ENCODE measurements at places on chromosomes 5 and 9.

- DNase-seq, result no peak
Measured at GRCh38 chr5:33118761-33119415, 321.9 kb upstream of the TARS1 start.

GRCh38 chr5:144368556-144368955 is 197.9 kb downstream of the KCTD16 start:
- no peak for DNase-seq

DNA sequence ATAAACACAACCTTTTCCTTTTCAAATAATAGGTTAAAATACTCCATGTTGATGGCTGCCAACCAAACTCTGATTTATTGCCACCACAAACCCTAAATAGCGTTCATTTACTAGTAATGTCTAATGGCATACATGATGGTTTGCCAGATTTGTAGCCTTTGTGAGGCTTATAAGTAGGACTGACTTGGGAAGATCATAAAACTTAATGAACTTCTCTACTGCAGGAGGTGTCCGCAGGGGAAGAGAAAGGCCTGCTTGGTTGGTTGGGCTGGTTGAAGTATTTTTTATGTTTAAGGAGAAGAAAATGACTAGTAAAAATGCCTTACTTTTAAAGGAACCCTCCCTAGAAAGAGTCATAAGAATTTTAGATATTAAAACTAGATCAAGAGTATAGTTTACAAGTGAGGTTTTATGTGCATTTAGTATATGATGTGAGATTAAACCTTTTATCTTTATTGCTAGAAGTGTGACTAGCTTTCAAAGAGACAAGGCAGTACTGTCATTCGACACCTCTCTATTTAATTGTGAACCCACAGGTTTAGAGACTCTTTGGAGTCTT is 5.0 kb downstream of the PBX3 start:
- DNase-seq, result no peak

DNA sequence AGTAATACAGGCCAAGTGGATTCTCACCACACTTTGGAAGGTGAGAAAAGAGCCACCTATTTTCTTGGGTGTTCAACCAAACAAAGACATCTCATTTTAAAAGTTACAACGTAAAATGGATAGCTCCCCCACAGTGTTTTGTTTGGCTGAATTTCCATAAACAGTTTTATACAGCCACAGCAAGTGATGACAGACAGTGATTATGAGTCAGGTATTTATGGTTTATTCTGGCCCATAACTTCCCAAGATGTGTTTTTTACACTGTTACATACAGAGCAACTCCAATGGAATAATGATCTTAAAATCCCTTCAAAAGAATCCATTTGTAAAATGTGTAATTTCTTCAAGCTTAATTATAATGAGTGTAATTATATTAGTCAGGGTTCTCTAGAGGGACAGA is 421.3 kb downstream of the TLE1 start:
- DNase-seq, result no peak

GRCh38 chr9:106929471-106930177 is 66.7 kb downstream of the ZNF462 start:
- no peak for DNase-seq

DNA sequence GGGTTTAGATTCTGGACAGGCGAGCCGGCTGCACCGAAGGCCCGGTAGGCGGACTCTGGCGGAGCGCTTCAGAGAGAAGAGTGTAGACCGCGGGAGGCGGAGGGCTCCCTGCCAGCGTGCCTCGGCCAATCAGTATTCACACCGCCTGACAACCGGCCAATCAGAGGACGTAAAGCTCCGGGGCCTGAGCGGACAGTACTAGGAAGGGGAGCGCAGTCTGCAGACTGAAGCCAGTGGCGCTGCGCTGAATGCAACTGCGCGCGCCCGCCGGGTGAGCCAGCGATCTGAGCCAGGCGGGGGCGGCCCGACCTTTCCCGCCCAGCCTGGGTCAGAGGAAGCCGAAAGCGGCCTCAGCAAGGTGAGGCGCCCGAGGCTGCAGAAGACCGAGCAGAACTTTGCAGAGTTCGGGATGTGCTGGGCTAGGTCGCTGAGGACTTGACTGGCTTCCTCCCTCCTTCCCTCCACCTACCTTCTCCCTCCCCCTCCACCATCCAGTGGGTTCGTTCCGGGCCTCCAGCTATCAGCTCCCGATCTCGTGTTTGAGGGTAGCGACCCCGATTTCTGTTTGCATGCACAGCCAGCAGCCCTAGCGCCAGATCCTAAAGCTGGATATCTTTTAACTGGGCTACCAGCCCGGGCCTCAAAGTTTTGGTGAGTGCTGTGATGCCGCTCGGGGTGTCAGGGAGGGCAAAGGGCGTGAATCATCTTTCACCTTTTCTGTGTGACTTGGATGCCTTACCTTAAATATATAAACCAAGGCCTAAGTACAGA is at the start of gene DMRT2:
TSS of gene DMRT2 (plus strand) at position 233 of the 771 bp plus-strand sequence. CDS start 1,257 bp downstream, outside the sequence.
- no peak for DNase-seq

DNA sequence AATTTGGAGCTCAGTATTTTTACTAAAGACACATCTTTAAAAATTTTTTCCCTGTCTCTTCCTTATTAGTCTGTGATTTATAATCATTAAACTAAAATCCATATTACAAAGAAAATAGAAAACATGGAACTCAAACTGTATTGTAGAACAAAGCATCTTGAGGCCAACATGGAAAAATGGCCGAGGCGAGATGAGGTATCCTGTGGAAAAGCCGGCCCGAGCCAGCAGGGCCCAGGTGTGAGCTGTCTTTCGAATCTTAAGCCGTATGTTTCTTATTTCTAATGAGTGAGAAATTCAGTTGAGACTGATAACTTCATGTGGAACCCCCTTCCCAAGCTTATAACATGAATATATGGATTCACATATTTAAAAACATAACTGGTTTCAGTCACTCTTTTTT is 170.4 kb upstream of the OTULINL start:
- no peak for DNase-seq

DNA sequence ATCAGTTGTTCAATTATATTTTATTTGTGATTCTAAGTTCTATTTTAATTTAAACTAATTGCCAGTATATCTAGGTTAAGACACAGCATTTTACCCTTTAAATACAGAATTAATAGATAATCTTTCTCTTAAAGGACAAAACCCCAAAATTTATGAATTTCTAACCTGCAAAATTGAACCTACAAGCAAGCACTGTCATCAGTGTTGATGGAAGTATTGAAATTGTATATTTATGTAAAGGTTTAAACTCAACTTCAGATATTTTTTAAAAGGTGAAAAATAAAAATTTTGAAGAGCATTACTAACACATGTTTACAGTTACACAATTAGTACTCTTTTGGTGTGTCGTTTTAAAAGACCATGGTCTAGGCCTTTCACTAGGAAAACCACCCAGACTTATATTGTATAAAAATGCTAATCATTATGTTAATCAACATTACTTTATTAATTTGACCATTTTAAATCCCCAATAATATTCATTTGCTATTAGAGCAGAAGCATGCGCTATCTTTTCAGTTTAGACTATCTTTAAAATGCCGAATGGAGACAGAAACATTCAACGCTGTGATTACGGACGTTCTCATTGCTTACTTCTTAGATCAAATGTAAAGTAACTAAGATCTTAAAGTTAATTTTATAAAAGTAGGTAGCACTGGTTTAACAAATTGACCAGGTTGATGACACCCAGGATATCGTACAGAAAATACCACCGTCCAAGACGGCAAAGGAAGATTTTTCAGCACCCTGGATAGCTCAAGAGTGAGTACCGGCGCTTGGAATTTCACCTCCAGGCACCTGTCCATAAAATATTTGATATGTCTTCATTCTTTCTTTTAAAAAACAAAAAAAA is 3.2 kb downstream of the OTP start:
- no peak for DNase-seq

DNA sequence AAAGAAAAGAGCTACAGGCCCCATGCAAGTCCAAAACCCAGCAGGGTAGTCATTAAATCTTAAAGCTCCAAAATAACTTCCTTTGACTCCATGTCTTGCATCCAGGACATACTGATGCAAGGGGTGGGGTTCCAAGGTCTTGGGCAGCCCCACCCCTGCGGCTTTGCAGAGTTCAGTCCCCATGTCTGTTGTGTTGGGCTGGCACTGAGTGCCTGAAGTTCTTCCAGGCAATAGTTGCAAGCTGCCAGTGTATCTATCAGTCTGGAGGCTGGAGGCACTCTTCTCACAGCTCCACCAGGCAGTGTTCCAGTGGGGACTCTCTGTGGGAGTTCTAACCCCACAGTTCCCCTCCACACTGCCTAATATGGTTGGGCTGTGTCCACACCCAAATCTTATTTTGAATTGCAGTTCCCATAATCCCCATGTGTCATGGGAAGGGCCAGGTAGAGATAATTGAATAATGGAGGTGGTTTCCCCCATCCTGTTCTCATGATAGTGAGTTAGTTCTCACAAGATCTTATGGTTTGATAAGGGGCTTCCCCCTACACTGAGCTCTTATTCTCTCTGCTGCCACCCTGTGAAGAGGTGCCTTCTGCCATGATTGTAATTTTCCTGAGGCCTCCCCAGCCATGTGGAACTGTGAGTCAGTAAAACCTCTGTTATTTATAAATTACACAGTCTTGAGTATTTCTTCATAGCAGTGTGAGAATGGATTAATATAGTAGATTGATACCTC is 237.5 kb upstream of the ADRA1B start:
- no peak for DNase-seq

GRCh38 chr9:121331549-121331948 is 38.5 kb downstream of the STOM start:
- DNase-seq, result no peak

DNA sequence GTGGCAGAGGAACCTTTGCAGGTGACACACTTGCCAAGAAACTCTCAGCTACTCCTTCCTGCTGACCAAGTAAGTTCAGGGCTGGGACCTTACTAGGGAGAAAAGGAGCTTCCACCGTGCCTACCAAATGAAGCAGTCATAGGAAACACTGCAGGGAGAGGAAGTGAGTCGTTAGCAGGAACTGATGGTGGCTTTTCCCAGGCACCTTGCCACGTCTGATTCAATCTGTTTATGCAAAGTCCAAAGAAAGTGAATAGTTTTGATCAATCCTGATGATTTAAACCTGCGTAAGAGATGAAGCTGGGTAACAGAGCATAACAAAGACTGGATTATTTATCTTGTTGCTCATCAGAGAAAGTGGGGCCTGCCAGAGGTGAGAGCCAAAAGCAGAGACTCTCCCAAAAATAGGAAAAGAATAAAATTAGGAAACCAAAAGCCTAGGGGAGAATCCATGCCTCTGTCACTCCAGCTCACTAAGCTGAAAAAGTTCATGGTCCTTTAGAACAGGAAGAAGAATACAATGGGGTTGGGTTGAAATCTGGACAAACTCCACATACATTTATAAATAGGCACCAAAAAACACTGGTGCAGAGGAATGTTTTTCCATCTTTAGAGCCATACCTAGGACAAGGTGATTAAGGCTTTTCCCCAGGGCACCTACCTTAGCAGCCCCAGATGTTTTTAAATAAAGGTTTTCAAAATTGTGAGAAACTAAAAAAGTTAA is 9.3 kb upstream of the PFDN1 start:
- DNase-seq, result no peak

DNA sequence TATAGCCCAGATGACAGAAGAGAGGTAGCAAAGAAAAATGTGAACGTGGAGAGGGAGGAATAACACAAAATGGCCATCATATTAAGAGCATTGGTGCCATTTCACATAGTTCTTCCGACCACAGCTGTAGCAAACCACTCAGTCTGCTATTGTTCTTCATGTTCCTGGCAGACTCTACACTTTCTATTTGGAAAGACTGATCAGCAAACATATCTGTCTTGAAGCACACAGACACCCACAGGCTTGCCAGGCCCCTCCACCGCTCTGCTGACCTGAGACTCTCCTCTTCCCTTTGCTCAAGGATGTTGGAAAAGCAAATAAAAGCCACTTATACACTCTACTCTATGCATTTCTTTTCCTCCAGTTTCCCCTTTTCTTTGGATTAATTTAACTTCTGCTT is 298.0 kb downstream of the FBXL7 start:
- DNase-seq, result no peak

DNA sequence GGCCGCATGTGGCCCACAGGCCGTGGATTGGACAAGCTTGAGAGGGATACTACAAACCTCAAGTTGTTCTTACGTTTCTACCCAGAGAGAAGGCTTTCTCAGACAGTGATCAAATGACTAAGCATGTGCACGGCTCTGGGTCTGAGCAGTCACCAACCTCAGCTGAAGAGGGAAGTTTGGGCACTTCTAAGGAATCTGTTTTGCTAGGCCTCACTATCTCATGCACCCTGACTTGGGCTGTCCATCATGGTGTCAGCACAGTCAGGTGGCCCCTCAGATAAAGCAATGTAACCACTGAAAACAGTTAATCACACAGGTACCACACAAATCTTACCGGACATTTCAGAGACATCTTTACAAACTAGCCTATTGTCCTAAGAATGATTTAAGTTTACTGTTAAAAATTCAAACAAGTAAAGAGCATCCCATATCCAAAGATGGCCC is 24.6 kb downstream of the CSF2 start:
- no peak for DNase-seq

Measured in HTR-8/SVneo (cell line).